ENCODE measurements at places on chromosomes 4 and X. TPM values are rescaled to one million over a fixed set of nuclear protein-coding genes. Genes with fewer than 3 reads are reported as not detected.

- no peaks in the 10 kb centered on the region for H3K27me3 ChIP-seq
- DNase-seq, result no peak
- H3K27ac ChIP-seq, result no peak overlapping the region
- no peaks in the 10 kb centered on the region for H3K4me1 ChIP-seq
Observed at GRCh38 chr4:130468340-130468739, 1372.4 kb downstream of the C4orf33 start.

GRCh38 chr4:140330311-140330900 lies 43.0 kb upstream of the SCOC start:
- no peak for DNase-seq
- H3K36me3 ChIP-seq, result no peaks in the 10 kb centered on the region
- no peaks in the 10 kb centered on the region for H3K27me3 ChIP-seq
- no peak overlapping the region for H3K4me3 ChIP-seq

Gene IL21
- total RNA-seq, result not detected

DNA sequence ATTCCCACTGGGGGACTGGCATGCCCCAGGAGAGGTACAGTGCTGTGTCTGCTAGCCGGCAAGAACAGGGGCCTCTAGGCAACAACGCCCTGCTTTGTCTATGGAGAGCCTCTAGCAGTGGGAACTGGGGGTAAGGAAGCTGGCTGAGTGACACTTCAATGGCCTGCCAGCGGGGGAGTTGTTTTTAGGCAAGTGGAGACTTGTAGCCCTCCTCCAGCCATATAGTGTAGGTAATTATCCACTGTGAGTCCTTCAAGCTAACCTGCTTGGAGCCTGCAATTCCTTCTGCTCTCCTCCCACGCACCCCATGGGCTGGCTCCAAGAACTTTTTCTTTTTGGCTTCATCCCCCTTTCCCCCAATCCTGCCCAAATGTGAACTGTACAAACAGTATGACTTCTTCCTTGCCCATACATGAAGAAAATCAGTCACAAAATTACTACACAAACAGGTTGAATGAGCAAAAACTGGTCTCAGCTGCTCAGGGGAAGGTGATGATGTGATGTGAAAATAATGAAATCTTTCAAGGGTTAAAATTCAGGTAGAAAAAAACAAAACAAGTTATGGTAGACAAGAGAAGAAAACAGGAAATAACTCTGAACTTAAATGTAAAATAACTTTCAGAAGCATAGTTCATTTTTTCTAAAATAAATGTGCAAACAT lies 33.1 kb downstream of the LEF1 start:
- H3K4me3 ChIP-seq, result no peak overlapping the region
- no peak for DNase-seq
- no peak overlapping the region for H3K27ac ChIP-seq
- no peaks in the 10 kb centered on the region for H3K4me1 ChIP-seq

- H3K27me3 ChIP-seq, result no peaks in the 10 kb centered on the region
- no peaks in the 10 kb centered on the region for H3K4me1 ChIP-seq
- H3K4me3 ChIP-seq, result no peak overlapping the region
Observed at GRCh38 chrX:109283870-109284269, 198.0 kb downstream of the GUCY2F start.
